ENCODE measurements at places on chromosomes 3 and 15.

GRCh38 chr3:160553827-160554226, 11.5 kb downstream of the KPNA4 start:
- DNase-seq, result no peak

DNA sequence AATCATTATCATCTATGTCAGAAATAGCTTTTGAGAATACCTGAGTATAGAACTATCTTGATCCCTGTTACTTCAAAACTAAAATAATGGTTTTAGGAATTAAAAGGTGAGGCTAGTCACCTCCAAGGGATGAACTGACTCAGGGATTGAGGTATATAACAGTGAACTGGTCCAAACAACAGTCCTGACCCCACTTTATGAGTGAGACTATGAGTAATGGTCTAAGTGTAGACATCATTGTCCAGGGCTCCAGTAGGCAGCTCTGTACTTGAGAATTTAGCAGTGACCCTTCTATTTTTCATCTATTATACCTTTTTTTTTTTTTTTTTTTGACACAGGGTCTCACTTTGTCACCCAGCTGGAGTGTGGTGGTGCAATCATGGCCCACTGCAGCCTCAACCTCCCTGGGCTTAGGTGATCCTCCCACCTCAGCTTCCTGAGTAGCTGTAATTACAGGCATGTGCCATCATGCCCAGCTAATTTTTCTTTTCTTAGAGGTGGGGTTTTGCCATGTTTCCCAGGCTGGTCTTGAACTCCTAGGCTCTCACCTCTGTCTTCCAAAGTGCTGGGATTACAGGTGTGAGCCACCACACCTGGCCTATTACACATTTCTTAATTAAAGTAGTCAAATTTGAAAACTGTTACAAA, 36.3 kb downstream of the MLH1 start:
- DNase-seq, result no peak

DNA sequence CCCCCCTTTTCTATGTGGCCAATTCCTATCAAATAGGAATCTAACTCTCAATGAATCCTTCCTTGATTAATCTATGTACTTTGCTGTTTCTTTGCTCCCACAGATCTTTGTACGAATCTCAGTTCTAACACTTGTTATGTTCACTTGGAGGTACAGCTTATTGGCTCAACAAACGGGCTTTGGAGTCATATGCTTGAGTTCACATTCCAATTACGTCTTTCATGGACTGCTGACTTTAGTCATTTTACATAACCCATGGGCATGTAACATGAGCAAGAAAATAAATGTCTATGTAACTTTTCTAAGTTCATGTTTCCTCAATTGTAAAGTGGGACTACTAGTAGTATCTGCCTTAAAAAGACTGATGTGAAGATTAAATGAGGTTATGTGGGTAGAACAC, 123.2 kb upstream of the TBC1D5 start:
- no peak for DNase-seq

DNA sequence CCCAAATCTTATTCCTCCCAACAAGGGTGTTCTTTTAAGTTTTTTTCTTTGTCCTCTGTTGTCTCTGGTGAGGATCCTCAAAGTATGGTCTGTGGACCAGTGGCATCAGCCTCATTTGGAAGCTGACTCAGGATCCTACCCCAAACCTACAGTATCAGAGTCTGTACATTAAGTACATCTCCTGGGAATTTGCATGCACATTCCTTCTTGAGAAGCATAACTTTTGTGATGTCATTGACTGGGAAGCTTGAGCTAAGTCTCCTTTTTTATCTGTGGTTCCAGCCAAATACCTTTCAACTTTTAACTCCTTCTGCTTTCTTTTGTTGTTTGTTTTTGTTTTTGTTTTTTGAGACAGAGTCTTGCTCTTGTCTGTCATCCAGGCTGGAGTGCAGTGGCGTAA, 40.5 kb downstream of the ARMC8 start:
- no peak for DNase-seq

DNA sequence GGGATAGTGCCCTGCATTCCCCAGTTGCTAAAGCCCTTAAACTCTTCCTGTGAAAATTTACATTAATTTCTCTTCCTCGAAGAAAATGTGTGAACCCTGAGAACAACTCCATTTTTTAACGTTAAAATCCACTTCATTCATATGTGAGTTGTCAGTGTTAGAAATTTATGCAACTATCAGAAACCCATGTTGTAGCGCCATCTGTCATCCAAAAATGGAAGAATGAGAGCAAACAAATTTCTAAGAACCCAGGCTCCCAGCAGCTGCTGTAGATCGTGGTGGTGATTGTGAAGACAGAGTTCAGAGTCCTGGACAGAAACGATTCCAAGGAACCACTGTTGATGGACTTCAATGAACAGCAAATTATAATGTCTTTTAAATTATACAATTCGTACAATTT, 179.7 kb upstream of the NDN start:
- DNase-seq, result peak; percentile 31

- DNase-seq, result no peak
These were observed 9.3 kb upstream of the TARS3 start for GRCh38 chr15:101733545-101733944.

DNA sequence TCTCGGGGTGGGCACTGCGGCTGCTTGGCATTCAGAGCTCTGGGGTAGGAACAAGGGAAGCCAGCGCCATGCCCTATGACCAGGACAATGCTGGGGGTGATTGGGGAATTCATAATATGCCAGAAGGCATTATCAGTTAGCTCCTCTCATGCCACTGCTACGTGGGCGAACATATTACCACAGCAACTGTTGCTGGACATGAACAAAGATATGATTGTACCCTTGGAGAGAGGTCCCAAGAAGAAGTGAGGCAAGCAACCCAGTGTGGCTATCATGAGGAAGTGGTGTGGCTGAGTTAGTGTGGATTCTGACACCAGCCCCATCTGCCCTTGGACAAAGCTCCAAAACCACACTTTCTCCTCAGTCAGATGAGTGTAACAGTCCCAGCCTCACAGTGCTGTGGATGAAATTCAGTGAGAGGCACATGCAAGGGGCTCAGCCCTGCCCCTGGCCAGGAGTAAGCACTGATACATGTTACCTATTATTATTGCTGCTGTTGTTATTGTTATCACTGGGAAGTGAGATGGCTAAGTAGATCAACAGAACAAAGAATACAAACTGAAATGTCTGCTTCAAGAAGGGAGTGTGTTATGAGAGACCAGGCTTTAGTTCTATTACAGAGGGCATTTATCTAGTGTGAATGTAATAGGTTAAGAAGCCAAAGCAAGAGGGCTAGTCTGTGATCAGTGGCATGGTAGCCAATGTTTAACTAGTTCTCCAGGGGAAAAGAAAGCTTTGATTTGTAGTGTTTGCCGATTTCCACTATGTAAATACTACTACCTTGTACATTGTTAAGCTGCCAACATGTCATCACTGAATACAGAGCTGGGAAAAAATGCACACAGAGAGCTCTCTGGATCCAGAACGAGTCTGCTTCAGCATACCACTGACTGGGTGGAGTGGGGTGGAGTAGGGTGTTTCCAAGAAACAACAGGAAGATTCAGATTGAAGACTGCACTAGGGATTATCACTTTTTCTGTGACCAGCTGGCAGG, 222.3 kb upstream of the EIF1B start:
- no peak for DNase-seq

GRCh38 chr3:59374818-59375211, 325.0 kb upstream of the CFAP20DC start:
- DNase-seq, result no peak

- no peak for DNase-seq
These were observed 98.3 kb downstream of the CYP19A1 start for GRCh38 chr15:51240066-51240465.

GRCh38 chr3:157027861-157028745, 131.8 kb downstream of the CCNL1 start:
- no peak for DNase-seq

DNA sequence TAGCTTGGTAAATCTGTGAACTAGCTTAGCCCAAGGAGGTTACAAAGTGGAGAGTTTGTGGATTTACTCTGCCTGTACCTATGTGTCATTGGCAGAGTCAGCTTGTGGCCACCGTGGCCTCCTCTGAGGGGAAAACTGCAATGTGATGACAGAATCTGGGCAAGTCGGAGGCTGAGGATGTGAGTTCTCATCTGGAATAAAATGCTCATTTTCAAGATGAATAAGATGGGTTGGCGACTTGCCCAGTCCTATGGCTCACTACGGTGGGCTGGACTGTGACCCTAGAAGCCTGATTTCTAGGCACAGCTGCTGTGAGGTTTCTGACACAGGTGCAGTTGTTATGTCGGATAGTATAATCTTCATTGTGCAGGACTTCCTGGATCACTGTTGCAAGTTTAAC, 83.7 kb downstream of the ETV5 start:
- no peak for DNase-seq

DNA sequence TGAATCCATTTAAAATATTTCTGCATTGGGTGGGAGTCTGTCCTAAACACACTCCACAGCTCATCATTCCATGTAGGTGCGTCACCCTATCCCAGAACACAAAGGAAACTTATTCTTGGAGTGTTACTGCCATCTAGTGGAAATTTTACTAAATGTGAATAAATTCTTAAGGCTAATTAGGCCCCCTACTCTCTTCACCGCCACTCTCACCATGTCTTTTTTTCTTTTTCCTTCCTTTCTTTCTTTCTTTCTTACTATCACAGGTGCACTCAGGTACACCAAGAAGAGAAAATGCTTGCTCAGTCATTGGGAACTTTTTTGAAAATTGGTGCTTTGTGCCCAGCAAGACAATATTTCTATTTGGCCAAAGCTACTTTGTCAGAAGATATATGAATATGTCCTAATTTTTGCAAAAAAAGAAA, 26.4 kb upstream of the ATP8B4 start:
- peak; percentile 65 for DNase-seq

DNA sequence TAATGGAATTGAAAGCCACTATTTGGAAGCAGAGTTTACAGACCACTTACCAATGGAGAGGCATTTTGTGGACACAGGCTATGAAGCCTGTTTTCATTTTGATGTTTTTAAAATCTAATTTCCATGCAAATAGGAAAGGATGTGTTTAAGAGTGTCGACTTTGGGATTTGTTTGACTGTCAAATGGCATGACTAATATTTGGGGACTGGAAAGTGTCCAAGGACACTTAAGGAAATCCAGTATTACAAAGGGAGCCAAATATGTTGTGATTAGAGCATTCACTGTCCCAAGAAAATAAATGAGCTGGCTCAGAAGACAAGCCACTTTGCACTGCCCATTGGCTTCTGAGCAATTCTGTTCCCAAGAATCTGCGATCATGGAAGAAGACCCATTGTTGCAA, 34.0 kb upstream of the SLC6A11 start:
- DNase-seq, result no peak

DNA sequence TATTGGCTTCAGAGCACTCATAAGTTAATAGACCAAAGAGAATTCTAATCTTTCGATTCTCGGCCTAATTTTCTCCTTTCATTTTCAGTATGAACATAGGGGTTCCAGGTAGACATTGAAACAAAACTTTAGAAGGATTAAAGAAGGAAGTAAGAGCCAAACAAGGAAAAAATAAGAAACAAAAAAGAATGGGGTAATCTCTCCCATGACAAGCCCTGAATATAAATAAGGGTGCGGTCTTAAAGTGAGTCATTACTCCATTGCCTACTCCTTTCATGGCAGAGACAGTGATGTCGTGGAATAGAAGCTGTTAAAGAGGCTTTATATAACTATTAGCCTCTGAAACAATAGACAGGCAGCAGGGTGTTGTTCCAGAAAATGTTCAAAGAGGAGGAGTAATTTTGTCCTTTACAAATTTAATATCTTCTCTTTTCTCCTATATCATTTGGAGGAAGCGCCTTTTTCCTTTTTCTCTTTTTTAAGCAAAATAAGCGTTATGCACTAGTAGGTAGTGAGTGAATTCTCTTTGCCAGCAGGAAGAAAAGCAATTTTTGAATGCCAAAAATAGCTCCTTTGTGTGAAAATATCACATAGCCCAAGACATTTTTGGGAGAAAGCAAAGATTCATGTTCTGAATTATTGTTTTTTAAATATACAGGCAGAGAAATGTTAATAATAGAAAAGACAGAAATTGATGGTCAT, 607.9 kb upstream of the KCNMB2 start:
- peak; percentile 34 for DNase-seq

GRCh38 chr3:36147934-36148558, 232.3 kb upstream of the STAC start:
- no peak for DNase-seq

- no peak for DNase-seq
These were observed 314.9 kb upstream of the NECTIN3 start for GRCh38 chr3:110756705-110757104.

- DNase-seq, result no peak
These were observed 76.0 kb downstream of the MTHFS start for GRCh38 chr15:79820820-79821219.

- no peak for DNase-seq
These were observed 185.6 kb downstream of the APBA2 start for GRCh38 chr15:29071232-29071881.

DNA sequence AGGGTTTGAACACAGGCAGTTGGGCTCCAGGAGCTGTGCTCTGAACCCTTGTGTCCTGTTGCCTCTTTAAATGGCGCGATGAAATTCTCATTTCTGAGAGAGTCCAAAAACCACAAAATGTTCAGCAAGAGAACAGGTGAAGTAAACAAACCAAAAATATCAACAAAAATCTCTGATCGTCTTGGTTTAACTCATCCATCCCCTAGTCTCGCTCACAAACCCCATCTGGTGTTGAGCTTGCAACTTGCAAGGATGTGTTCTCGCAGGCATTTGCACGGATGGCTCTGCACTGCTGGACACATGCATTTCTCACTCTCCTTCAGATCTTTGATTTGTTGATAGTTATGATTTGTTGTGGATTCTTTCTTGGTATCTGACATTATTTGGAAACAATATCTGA, 31.1 kb downstream of the FAH start:
- peak; percentile 36 for DNase-seq

- no peak for DNase-seq
These were observed 515.3 kb downstream of the ZBBX start for GRCh38 chr3:166864473-166865467.

DNA sequence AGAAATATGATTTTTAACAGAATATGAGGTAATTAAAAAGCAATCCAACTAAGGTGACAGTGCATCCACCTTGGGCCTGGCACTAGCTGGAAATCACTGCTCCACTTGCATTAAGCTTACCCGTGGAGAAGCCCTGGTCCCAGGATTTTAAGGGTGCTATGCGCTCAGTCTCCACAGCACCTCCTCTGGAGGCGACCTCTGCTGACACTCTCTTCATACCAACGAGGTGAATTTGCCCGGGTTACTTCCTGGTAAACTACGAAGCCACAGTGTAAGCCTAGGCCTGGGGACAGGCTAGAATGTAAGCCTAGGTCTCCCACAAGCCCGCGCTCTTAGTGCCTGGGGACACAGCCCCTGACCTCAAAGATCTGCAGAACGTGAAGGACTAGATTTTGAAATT, 793 bp downstream of the APOD start:
- no peak for DNase-seq

DNA sequence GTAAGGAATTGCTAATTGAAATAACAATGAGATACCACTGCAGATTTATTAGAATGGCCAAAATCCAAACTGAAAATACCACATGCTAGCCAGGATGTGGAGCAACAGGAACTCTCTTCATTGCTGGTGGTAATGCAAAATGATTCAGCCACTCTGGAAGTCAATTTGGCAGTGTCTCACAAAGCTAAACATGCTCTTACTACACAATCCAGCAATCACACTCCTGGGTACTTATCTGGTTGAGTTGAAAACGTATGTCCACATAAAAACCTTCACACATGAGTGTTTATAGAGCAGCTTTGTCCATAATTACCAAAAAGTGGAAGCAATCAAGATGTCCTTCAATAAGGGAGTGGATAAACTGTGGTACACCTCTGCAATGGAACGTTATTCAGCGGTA, 113.3 kb downstream of the SMAD6 start:
- no peak for DNase-seq
